Body of pancreas (tissue), 4 donors: ENCODE measurements at places on chromosomes 11 and 22. TPM values are rescaled to one million over a fixed set of nuclear protein-coding genes. Genes with fewer than 3 reads are reported as not detected.

Gene SYT8
- 32.6 TPM for total RNA-seq

Gene SLC17A6
- not detected for total RNA-seq

Gene KRTAP5-7
- not detected for total RNA-seq

Gene APOBEC3H
- total RNA-seq, result not detected

Gene PAX6
- 12.5 TPM for total RNA-seq

Gene PLXNB2
- 113 TPM for total RNA-seq

Gene GRIK4
- total RNA-seq, result not detected

GRCh38 chr11:33258631-33259205 is 1.5 kb downstream of the HIPK3 start:
- peak overlapping the region; percentile 46 for H3K4me3 ChIP-seq
- H3K36me3 ChIP-seq, result no peaks in the 10 kb centered on the region
- peaks cover 48% of the 10 kb centered on the region for H3K4me1 ChIP-seq

DNA sequence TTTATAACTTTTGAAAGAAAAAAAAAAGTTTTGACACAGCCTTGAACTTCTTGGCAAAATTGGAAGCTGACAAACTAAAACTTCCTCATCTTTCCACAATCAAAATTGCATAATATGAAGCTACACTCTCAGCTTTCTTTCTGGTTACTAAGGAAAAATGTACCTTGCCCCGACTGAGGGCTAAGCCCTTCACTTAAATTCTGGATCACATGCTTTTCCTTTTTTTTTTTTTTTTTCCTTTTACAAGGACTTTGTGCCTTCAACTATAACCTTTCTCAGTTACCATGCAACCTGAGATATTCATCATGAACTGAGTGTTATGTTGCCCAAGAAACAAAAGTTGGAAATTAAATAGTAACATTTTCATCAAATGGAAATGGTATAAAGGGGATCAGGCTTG is 188.5 kb upstream of the CARD18 start:
- no peaks in the 10 kb centered on the region for H3K36me3 ChIP-seq
- no peaks in the 10 kb centered on the region for H3K4me1 ChIP-seq
- H3K4me3 ChIP-seq, result no peak overlapping the region
- DNase-seq, result no peak
- H3K27ac ChIP-seq, result no peak overlapping the region

DNA sequence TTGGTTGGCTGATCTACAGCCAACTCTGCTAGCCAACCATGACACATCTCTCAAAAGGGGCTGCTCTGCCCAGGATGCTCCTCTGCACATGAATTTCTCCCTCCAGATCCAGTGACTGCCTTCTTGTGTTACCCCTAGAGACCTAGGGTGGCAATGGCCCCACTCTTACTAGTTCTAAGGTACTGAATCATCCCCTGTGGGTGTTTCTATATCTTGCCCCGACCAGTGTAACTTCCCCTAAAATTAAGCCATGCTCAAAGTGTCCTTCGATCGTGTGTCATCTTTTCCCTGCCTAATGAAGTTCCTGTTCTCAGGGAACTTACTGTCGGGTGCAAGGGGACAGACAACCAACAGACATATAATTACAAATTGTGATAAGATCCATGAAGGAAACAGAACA is 113.3 kb downstream of the FAM76B start:
- no peaks in the 10 kb centered on the region for H3K36me3 ChIP-seq
- H3K4me1 ChIP-seq, result peaks cover 10% of the 10 kb centered on the region

GRCh38 chr11:134487696-134488095 is 75.7 kb upstream of the B3GAT1 start:
- no peaks in the 10 kb centered on the region for H3K27me3 ChIP-seq
- no peak overlapping the region for H3K27ac ChIP-seq
- H3K4me3 ChIP-seq, result no peak overlapping the region
- no peaks in the 10 kb centered on the region for H3K36me3 ChIP-seq
- no peak for DNase-seq

GRCh38 chr11:1397862-1398527 is 8.3 kb downstream of the BRSK2 start:
- H3K27me3 ChIP-seq, result no peaks in the 10 kb centered on the region
- peaks cover 46% of the 10 kb centered on the region for H3K4me1 ChIP-seq
- no peak overlapping the region for H3K4me3 ChIP-seq
- H3K27ac ChIP-seq, result no peak overlapping the region

GRCh38 chr11:134663506-134664313 is 251.7 kb upstream of the B3GAT1 start:
- H3K27me3 ChIP-seq, result no peaks in the 10 kb centered on the region
- no peak overlapping the region for H3K27ac ChIP-seq
- no peak for DNase-seq
- no peaks in the 10 kb centered on the region for H3K36me3 ChIP-seq

DNA sequence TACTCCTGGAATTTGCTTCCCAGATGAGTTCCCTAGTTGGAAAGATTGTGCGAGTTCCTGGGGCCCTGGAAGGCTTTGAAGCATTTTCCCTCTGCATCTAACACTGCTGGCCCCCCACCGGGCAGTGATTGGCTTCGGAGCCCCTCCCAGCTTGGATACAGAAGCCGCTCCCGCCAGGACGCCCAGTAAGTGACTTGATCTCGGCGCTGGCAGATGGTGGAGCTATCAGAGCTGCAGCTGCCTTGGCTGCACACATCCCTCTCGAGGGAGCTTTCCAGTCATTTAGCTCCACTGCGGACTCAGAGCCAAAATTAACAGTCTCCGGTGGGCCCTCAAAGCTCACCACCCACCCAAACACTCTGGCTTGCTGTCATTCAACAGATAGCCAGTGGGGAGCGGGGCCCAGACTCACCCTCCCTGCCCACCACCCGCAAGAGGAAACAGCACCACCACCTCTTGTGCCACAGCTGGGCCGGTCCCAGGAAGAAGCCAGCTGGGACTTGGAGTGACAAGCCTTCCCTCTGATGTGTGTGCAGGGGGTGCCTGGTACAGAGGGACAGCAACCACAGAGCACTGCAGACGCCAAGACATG is 162.3 kb downstream of the TRIM29 start:
- no peaks in the 10 kb centered on the region for H3K27me3 ChIP-seq
- no peaks in the 10 kb centered on the region for H3K4me1 ChIP-seq
- H3K36me3 ChIP-seq, result no peaks in the 10 kb centered on the region
- no peak for DNase-seq

DNA sequence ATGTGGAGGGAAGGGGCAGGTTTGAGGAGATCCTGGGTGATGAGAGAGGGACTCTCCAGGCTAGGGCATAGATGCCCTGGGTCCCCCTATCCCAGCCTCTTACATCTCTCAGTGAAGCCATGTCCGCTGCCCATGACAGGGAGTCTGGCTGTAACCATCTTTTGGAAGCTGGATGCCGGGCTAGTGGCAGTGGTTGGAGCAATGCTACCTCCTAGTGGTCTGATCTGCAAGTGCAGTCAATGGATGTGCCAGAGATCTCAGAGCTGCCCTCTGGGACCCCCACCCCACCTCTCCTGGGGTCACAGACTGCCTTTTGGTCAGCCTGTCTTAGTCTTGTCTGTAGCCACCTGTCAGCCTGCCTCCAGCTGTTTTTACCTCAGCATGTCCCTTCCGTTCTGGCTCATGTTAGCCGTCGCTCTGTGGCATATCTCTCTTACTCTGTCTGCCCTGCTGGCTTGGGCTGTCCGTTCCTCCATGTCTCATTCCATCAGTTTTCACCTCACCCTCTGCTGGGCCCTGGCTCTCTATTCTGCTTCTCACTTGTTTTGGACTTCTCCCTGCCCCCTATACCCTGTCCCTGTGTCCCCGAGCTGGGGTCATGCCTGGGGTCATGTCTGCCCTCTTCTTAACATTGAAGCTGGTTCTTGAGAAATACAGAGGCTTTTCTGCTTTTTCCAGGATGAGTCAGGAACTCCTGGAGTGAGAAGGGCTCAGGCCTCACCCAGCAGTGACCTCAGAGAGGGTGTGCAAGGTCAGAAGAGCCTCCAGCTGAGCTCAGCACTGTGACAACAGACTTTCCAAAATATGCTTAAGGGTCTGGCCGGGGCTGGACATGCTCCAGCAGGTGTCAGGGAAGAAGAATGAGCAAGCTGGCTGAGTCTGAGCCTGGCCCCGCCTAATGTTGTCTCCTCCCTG is 52.0 kb upstream of the THY1 start:
- no peaks in the 10 kb centered on the region for H3K36me3 ChIP-seq
- H3K4me1 ChIP-seq, result no peaks in the 10 kb centered on the region
- H3K4me3 ChIP-seq, result no peak overlapping the region
- no peaks in the 10 kb centered on the region for H3K27me3 ChIP-seq
- H3K27ac ChIP-seq, result no peak overlapping the region

GRCh38 chr22:39962071-39962470 is 1.9 kb downstream of the TMA7B start:
- H3K27me3 ChIP-seq, result no peaks in the 10 kb centered on the region
- no peak overlapping the region for H3K27ac ChIP-seq
- H3K4me3 ChIP-seq, result no peak overlapping the region
- H3K36me3 ChIP-seq, result no peaks in the 10 kb centered on the region
- peaks cover 4% of the 10 kb centered on the region for H3K4me1 ChIP-seq
- DNase-seq, result no peak

GRCh38 chr11:31956310-31956709 is 134.6 kb upstream of the RCN1 start:
- no peak overlapping the region for H3K4me3 ChIP-seq
- H3K27ac ChIP-seq, result no peak overlapping the region
- DNase-seq, result no peak
- no peaks in the 10 kb centered on the region for H3K36me3 ChIP-seq

- no peak overlapping the region for H3K4me3 ChIP-seq
- no peak overlapping the region for H3K27ac ChIP-seq
- no peaks in the 10 kb centered on the region for H3K4me1 ChIP-seq
- no peak for DNase-seq
These were observed 42.5 kb downstream of the SFI1 start for GRCh38 chr22:31538815-31539214.

- H3K27me3 ChIP-seq, result no peaks in the 10 kb centered on the region
- H3K4me3 ChIP-seq, result no peak overlapping the region
- no peaks in the 10 kb centered on the region for H3K4me1 ChIP-seq
- H3K36me3 ChIP-seq, result no peaks in the 10 kb centered on the region
- no peak overlapping the region for H3K27ac ChIP-seq
These were observed 731.5 kb downstream of the NTM start for GRCh38 chr11:132101881-132102280.

DNA sequence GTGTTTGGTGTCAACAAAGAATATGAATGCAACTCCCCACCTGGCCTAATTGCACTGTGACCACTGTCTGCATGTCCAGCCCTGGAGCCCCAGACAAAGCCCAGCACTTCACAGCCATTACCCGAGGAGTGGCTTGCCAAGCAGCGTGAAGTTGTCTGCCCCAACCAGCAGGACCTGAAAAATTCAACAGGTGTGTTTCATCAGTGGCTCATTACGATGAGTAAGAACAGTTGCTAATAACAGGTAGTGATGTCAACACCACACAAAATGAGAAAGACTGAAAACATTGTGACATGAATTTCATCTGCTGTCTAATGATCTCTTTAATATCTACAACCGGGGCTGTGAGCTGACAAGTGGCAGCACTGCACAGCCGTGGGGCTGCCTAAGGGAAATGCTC is 10.3 kb downstream of the MRPL21 start:
- no peak overlapping the region for H3K4me3 ChIP-seq
- peaks cover 16% of the 10 kb centered on the region for H3K4me1 ChIP-seq
- no peak overlapping the region for H3K27ac ChIP-seq
- no peak for DNase-seq
- H3K36me3 ChIP-seq, result peaks cover 7% of the 10 kb centered on the region

- no peak for DNase-seq
- no peak overlapping the region for H3K27ac ChIP-seq
- H3K4me3 ChIP-seq, result no peak overlapping the region
- no peaks in the 10 kb centered on the region for H3K4me1 ChIP-seq
These were observed 257.8 kb downstream of the JRKL start for GRCh38 chr11:96647621-96648020.

- H3K27me3 ChIP-seq, result no peaks in the 10 kb centered on the region
- no peaks in the 10 kb centered on the region for H3K4me1 ChIP-seq
- no peaks in the 10 kb centered on the region for H3K36me3 ChIP-seq
- no peak overlapping the region for H3K27ac ChIP-seq
- no peak overlapping the region for H3K4me3 ChIP-seq
These were observed 728.4 kb upstream of the CCDC90B start for GRCh38 chr11:84014539-84014938.

- no peaks in the 10 kb centered on the region for H3K27me3 ChIP-seq
- H3K4me1 ChIP-seq, result no peaks in the 10 kb centered on the region
- H3K27ac ChIP-seq, result no peak overlapping the region
- H3K4me3 ChIP-seq, result no peak overlapping the region
These were observed 102.2 kb downstream of the SEZ6L start for GRCh38 chr22:26271427-26271826.

DNA sequence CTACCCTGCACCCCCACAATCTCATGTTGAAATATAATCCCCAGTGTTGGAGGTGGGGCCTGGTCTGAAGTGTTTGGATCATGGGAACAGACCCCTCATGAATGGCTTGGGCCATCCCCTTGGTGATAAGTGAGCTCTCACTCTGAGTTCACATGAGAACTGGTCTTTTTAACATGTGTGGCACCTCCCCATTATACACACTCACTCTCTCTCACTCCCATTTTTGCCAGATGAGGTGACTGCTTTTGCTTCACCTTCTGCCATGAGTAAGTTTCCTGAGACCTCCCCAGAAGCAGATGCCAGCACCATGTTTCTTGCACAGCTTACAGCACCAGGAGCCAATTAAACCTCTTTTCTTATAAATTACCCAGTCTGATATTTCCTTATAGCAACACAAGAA is 32.1 kb upstream of the DRD2 start:
- H3K27ac ChIP-seq, result no peak overlapping the region
- no peaks in the 10 kb centered on the region for H3K4me1 ChIP-seq
- no peak for DNase-seq
- H3K27me3 ChIP-seq, result no peaks in the 10 kb centered on the region

DNA sequence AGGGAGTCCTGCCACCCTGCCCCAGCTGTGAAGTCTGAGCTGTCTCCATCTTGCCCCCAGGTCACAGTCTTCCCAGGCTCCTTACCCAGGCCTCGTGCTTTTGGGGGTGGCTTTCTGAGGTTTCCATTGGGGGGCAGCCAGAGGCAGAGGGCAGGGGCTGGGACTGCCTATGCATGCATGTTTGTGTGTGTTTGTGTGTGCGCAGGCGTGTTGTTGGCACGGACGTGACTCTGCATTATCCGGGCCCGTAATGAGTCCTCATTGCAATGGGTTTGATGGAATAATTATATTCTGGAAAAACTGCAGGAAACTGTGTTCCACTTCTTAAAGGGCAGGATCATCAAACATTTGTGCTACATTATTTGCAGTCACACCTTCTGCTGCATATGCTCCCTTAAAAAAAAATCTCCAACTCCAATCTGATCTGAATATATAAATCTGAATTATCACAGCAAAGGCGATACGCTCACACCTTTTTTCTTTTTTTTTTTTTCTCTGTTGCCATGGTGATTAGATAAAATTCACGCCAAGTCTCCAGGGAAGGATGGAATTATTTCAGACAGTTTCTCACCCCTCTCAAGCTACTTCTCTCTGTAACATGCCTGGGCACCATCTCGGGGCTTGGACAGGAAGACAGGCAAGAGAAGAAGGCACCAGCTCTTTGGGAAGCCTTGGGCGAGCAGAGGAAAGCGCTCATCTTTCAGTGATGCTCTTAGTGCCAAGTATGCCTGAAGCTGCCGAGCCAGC is 45.9 kb downstream of the DSCAML1 start:
- H3K27ac ChIP-seq, result no peak overlapping the region
- no peak overlapping the region for H3K4me3 ChIP-seq
- H3K27me3 ChIP-seq, result no peaks in the 10 kb centered on the region
- no peak for DNase-seq

- no peak for DNase-seq
- no peak overlapping the region for H3K27ac ChIP-seq
- H3K27me3 ChIP-seq, result no peaks in the 10 kb centered on the region
- no peaks in the 10 kb centered on the region for H3K4me1 ChIP-seq
- no peaks in the 10 kb centered on the region for H3K36me3 ChIP-seq
These were observed 243.2 kb downstream of the CASP12 start for GRCh38 chr11:104655066-104655465.

- no peaks in the 10 kb centered on the region for H3K27me3 ChIP-seq
- H3K4me3 ChIP-seq, result no peak overlapping the region
- DNase-seq, result no peak
These were observed 27.9 kb upstream of the MYEOV start for GRCh38 chr11:69265911-69266510.
